Left cardiac atrium (tissue), 4 donors: ENCODE measurements at places on chromosomes 4 and X. TPM values are rescaled to one million over a fixed set of nuclear protein-coding genes. Genes with fewer than 3 reads are reported as not detected.

- peak; percentile 54 for DNase-seq
These were observed 239.6 kb downstream of the GRXCR1 start for GRCh38 chr4:43132010-43132582.

DNA sequence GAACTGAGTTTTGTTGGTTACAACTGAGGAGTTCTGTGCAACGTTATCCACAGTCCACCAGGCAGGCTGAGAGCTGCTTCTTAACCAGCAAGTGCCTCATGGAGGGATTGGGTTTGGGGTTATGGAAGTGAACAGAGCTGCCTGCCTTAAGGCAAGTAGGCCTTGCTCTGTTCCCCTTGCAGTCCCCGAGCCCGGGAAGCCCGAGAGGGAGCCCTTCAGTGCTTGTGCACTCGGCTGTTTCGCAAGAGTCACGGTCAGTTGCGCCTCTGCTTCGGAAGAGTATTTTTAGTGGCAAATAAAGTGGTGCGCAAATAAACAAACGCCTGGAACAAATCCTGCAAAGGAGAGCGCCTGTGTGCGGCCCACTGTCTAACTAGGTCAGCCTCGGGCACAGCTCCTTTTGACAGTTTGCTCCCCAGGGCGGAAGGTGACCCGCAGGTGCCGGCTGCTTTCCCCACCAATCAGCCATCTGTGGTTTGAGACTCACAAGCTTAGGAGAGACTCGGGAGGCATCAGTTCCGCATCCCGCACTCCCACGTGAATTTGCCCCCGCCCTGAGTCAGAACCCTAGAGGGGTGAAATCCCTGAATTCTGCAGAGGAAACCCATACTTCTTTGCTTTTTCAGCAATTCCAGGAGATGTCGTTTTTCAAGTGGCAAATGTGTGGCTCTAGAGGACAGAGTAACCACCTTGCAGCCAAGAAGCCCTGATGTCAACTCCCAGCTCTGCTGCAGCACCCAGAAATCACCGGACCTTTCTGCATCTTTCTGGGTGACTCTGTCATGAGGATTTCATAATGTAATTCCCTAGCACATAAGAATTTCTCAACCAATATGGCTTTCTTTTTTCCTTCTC, 56.8 kb downstream of the LGI2 start:
- peak; percentile 59 for DNase-seq

GRCh38 chrX:137032841-137033773, 688 bp downstream of the GPR101 start:
- DNase-seq, result no peak

DNA sequence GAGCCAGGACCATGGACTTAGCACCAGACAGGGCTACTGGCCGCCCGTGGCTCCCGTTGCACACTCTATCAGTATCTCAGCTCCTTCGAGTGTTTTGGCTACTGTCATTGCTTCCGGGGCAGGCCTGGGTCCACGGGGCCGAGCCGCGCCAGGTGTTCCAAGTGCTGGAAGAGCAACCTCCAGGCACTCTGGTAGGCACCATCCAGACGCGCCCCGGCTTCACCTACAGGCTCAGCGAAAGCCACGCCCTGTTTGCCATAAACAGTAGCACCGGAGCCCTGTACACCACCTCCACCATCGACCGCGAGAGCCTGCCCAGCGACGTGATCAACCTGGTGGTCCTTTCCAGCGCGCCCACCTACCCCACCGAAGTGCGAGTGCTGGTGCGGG, 1.6 kb downstream of the FAT4 start:
- DNase-seq, result peak; percentile 57

DNA sequence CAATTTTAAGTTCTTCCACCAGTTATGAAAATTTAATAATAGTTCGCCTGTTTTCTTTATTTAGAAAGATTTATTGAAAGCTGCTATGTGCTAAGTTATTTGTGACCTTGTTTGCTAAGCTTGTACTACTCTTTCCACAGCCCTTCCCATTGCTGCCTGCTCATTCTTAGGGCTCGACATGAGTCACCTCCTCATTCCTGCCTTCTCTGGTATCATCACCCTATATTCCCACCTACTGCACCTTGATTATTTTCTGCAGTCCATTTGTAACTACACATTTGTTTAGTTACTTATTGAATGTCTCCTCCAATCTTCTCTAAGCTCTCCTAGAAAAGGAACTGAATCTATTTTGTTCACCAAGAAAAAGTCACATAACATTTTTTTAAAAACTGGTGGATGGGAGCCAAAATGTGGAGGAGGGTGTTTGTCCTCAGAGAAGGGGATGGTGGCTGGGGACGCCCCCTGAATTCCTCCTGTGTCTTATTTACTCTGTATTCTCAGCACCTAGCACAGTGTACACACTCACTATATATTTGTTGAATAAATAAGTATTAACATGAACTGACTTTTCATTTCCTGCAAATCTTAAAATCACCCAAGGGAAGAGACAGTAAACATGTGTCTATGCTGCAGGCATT, 3.7 kb upstream of the RAB9A start:
- no peak for DNase-seq

DNA sequence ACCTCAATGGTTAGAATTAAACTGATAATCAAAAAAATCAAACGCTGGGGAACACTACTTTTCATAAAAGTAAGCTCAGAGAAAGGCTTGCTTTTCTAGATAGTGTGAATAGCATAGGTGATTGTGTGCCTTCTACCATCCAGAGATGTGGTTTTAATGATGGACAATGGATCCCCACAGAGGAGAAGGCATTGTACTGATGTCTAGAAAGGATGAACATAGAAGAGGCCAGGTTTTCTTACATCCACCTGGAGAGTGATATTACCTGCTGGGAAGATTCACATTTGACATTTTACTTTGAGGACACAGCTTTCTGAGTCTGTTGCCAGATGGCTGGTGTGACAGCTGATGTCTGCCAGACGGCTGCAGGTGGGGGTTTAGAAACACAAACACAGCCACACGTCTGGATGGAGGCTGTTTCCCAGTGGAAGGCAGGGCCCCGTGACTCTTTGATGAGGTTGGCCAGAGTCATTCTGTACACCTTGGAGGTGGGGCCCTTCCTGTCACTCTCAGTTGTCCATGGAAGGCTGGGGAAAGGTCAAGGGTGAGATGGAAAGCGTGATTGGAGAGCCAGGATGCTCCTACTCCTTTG, 114.4 kb downstream of the PSAPL1 start:
- DNase-seq, result no peak

- no peak for DNase-seq
These were observed 667.5 kb downstream of the RAPGEF2 start for GRCh38 chr4:159770401-159770800.

- no peak for DNase-seq
These were observed 106.8 kb downstream of the EIF4E start for GRCh38 chr4:98822144-98822543.

- DNase-seq, result no peak
These were observed 124.5 kb downstream of the CHM start for GRCh38 chrX:85922821-85923220.

The EGFL6 gene
- total RNA-seq, result 0.13 TPM

The FAM199X gene
- total RNA-seq, result 14.1 TPM
